IMR-90 (cell line): ENCODE measurements at places on chromosomes 6 and 20. TPM values are rescaled to one million over a fixed set of nuclear protein-coding genes. Genes with fewer than 3 reads are reported as not detected.

Gene KCNK5
- not detected in 2 replicates for total RNA-seq

Gene OCSTAMP
- not detected in 2 replicates for total RNA-seq

Gene THBS2
- 101 and 113 TPM in 2 replicates for total RNA-seq

Gene PTGIS
- 1.1 and 1.6 TPM in 2 replicates for total RNA-seq

Gene HLA-DRB1
- not detected in 2 replicates for total RNA-seq

Gene ELOVL2
- total RNA-seq = 7.9 and 10.6 TPM in 2 replicates

Gene ANKRD66
- total RNA-seq = not detected in 2 replicates

Gene LAMA4
- total RNA-seq = 29.7 and 35.8 TPM in 2 replicates

Gene F13A1
- not detected in 2 replicates for total RNA-seq

Gene C4A
- total RNA-seq = 0.83 and 0.90 TPM in 2 replicates

Gene BEND6
- 9.7 and 10.6 TPM in 2 replicates for total RNA-seq

Gene CALHM5
- total RNA-seq = 10.6 and 10.8 TPM in 2 replicates

Gene LINC00237
- total RNA-seq = not detected in 2 replicates

Gene ZBTB46
- total RNA-seq = 14.9 and 15.3 TPM in 2 replicates

Gene LY6G6D
- not detected in 2 replicates for total RNA-seq

Gene SPEF1
- total RNA-seq = under 0.01 TPM in 1 of 2 replicates, not detected in the other

Gene KCNK16
- not detected in 2 replicates for total RNA-seq

Gene RPL10A
- total RNA-seq = 1,746 and 2,310 TPM in 2 replicates

Gene OR2J3
- not detected in 2 replicates for total RNA-seq

Gene DZANK1
- 0.54 and 0.83 TPM in 2 replicates for total RNA-seq

Gene MOG
- not detected in 2 replicates for total RNA-seq

Gene HLA-DQA2
- total RNA-seq = not detected in 2 replicates

Gene CRISP1
- not detected in 2 replicates for total RNA-seq

Gene HCK
- total RNA-seq = not detected in 2 replicates

Gene POU5F1
- total RNA-seq = not detected in 2 replicates

Gene MAPK13
- 1.9 and 2.0 TPM in 2 replicates for total RNA-seq

Gene GINM1
- total RNA-seq = 24.9 and 31.4 TPM in 2 replicates

Gene HAO1
- total RNA-seq = not detected in 2 replicates

Gene CABLES2
- 1.1 and 1.4 TPM in 2 replicates for total RNA-seq

Gene FAM120B
- 20.8 and 28.0 TPM in 2 replicates for total RNA-seq

Gene BTBD3
- total RNA-seq = 44.6 and 44.7 TPM in 2 replicates

Gene ZNF334
- total RNA-seq = 1.1 and 1.4 TPM in 2 replicates

Gene MYH7B
- total RNA-seq = not detected in 2 replicates

Gene DXO
- 7.8 and 9.3 TPM in 2 replicates for total RNA-seq

Gene DST
- total RNA-seq = 452 and 544 TPM in 2 replicates

Gene SLC22A2
- not detected in 2 replicates for total RNA-seq

Gene MCCD1
- not detected in 2 replicates for total RNA-seq

Gene GRM1
- total RNA-seq = not detected in 2 replicates

Gene GRIK2
- total RNA-seq = 15.2 and 15.8 TPM in 2 replicates

Gene PREX1
- total RNA-seq = 0.56 and 0.72 TPM in 2 replicates

Gene HUS1B
- total RNA-seq = 0.36 and 0.56 TPM in 2 replicates

Gene IMPG1
- not detected in 2 replicates for total RNA-seq

Gene EPHA7
- not detected in 2 replicates for total RNA-seq

Gene DCDC2
- total RNA-seq = not detected in 2 replicates

Gene SLC17A1
- not detected in 2 replicates for total RNA-seq

Gene PPP1R3G
- total RNA-seq = under 0.01 and 0.18 TPM in 2 replicates

Gene UNC93A
- not detected in 2 replicates for total RNA-seq
